ENCODE measurements at places on chromosomes 7 and 10.

GRCh38 chr10:118238573-118239235 is 103.4 kb downstream of the FAM204A start:
- no peaks in the 10 kb centered on the region for H3K36me3 ChIP-seq
- H3K27ac ChIP-seq = no peak overlapping the region
- peaks cover 83% of the 10 kb centered on the region for H3K27me3 ChIP-seq
- H3K4me3 ChIP-seq = no peak overlapping the region
- no peaks in the 10 kb centered on the region for H3K4me1 ChIP-seq
- no peak for DNase-seq

DNA sequence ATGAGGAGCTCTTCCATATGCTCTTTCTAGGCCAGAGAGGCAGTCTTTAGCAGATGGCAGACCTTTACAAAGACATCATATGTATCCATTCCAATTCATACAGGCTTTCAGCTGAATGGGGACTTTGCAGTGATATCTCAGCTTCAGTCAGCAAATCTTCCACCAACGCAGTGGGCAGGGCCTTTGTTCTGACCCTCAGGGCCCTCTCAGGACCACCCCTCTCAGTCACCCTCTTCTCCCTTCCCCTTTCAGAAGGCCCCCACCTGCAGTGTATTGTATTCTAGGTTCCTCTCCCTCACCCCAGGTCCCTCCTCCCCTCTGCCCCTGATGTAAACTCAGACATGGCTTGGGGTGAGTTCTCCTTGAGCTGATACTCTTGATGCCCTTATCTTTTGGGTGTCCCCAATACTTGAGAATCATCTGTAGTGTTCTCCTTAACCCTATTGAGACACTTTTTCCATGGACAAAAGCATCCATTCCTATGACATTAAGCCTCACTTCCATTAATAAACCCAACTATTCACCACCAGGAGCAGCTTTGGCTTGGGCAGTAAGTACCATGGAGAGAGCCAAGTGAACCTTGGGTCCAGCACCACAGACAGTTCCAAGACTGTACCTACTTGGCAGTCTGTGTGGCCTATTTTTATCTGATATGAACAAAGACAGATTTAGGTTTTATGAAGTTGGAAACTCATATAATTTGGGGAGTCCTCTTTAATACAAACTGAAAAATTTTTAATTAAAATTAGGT is 62.7 kb downstream of the ADCYAP1R1 start:
- no peaks in the 10 kb centered on the region for H3K4me1 ChIP-seq
- no peaks in the 10 kb centered on the region for H3K36me3 ChIP-seq
- no peak overlapping the region for H3K4me3 ChIP-seq
- no peak overlapping the region for H3K27ac ChIP-seq
- DNase-seq = peak; percentile 40

DNA sequence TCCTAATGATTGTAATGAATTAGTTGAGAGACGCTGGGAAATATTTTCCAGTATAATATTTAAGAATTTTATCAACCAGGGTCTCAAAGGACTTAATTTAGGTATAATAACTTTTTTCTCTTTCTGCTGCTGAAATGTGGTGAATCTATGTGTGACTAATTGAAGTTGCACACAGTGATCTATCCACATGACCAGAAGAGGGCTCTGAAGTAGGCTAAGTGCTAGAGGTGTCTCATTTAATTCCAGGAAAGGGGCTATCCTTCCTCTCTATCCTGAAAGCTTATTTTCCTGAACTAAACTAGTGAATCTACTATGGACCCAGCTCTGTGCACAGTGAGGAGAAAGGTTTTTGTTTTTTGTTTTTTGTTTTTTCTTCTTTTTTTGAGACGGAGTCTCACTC is 294.4 kb upstream of the MYO3A start:
- no peak overlapping the region for H3K27ac ChIP-seq
- no peak for DNase-seq
- no peaks in the 10 kb centered on the region for H3K36me3 ChIP-seq
- H3K27me3 ChIP-seq = peaks cover 4% of the 10 kb centered on the region
- peaks cover 10% of the 10 kb centered on the region for H3K4me1 ChIP-seq

GRCh38 chr10:14683256-14683655 is 91.4 kb downstream of the FAM107B start:
- H3K27me3 ChIP-seq = no peaks in the 10 kb centered on the region
- peak overlapping the region; percentile 1 for H3K27ac ChIP-seq
- H3K4me1 ChIP-seq = peaks cover 22% of the 10 kb centered on the region
- H3K36me3 ChIP-seq = no peaks in the 10 kb centered on the region
- no peak overlapping the region for H3K4me3 ChIP-seq
- DNase-seq = no peak

DNA sequence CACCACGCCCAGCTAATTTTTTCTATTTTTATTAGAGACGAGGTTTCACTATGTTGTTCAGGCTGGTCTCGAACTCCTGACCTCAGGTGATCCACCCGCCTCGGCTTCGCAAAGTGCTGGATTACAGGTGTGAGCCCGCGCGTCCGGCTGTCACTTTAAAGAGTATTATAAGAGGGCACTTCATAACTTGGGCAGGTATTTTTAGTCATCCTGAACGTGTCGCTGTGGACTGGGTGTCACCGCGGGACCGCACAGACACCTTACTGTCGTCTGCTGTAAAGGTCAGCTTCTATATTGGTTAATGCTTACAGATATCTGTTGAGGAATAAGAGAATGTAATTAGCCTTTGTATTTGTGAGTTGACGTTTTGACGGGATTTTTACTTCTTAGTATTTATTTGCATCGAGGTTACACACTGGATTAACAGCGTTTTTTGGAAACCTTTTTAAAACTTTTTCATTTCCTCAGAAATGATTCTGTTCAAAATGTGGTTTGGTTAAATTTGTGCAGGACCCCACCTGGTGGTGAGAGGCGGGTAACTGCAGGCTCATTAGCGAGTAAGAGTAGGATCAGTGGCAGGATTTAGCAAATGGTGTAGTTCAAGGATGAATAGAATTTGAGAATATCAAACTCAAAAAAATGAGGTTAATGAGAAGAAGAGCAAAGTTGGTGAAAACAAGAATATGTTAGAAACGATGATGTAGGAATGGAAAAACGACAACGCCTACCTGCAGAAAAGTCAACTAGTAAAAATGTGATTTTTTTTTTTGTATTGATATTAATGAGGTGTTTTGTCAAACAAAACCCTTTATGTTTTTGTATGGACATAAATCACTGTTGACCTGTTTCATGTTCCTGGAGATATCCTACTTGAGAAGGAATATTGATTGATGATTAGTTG is 3.2 kb downstream of the DNAJB6 start:
- H3K27ac ChIP-seq = peak overlapping the region; percentile 45
- peaks cover 3% of the 10 kb centered on the region for H3K27me3 ChIP-seq
- H3K4me1 ChIP-seq = peaks cover 23% of the 10 kb centered on the region
- H3K4me3 ChIP-seq = peak overlapping the region; percentile 62
- H3K36me3 ChIP-seq = peaks cover 7% of the 10 kb centered on the region
- peak; percentile 49 for DNase-seq

DNA sequence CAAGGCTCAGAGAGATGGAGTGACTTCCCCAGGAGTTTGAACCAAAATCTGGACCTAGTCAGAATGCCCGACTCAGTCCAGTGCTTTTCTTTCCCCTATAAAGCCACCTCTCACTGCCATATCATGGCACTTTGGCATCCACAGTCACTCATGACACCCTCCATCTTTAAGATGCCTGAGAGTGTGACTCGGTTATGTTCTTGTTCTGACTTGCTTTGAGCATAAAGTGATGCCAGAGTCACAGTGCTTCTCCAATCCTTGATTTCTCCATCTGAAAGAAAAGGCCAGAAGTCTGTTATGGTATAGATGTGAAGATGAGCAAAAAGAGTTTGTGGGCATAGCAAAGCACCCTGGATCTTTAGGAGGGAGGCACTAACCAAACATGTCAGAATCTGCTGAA is 538.1 kb downstream of the SORCS1 start:
- no peak overlapping the region for H3K27ac ChIP-seq
- no peak for DNase-seq
- no peak overlapping the region for H3K4me3 ChIP-seq
- H3K27me3 ChIP-seq = no peaks in the 10 kb centered on the region
- no peaks in the 10 kb centered on the region for H3K36me3 ChIP-seq

GRCh38 chr7:89238156-89238555 is 442.6 kb upstream of the TEX47 start:
- no peak overlapping the region for H3K4me3 ChIP-seq
- DNase-seq = no peak
- no peaks in the 10 kb centered on the region for H3K4me1 ChIP-seq
- H3K36me3 ChIP-seq = no peaks in the 10 kb centered on the region
- H3K27ac ChIP-seq = no peak overlapping the region

- no peaks in the 10 kb centered on the region for H3K27me3 ChIP-seq
- no peak overlapping the region for H3K27ac ChIP-seq
- H3K4me1 ChIP-seq = peaks cover 13% of the 10 kb centered on the region
- H3K4me3 ChIP-seq = no peak overlapping the region
- DNase-seq = no peak
- no peaks in the 10 kb centered on the region for H3K36me3 ChIP-seq
Measured at GRCh38 chr7:110168010-110168409, 922.9 kb upstream of the LRRN3 start.

All from progenitor cell of endocrine pancreas (in vitro differentiated cells).